Bronchus fibroblast of lung (primary cell): ENCODE measurements at places on chromosomes 2 and 18. TPM values are rescaled to one million over a fixed set of nuclear protein-coding genes. Genes with fewer than 3 reads are reported as not detected.

The KCNK3 gene
- not detected in 2 replicates for total RNA-seq

The TLX2 gene
- 0.15 and 0.34 TPM in 2 replicates for total RNA-seq

The KCNIP3 gene
- total RNA-seq, result 2.0 and 2.5 TPM in 2 replicates

The KIF1A gene
- total RNA-seq, result 0.17 TPM in 1 of 2 replicates, not detected in the other

The TMEM17 gene
- total RNA-seq, result 1.5 and 2.1 TPM in 2 replicates

The ALKAL2 gene
- not detected in 2 replicates for total RNA-seq

The KANSL3 gene
- total RNA-seq, result 20.2 and 20.7 TPM in 2 replicates

The SGPP2 gene
- total RNA-seq, result 0.17 TPM in 1 of 2 replicates, not detected in the other

The C2orf81 gene
- 2.4 and 3.7 TPM in 2 replicates for total RNA-seq

The POTEI gene
- not detected in 2 replicates for total RNA-seq

The CLK1 gene
- total RNA-seq, result 22.5 and 24.5 TPM in 2 replicates

The GNLY gene
- not detected in 2 replicates for total RNA-seq

The TACR1 gene
- not detected in 2 replicates for total RNA-seq

The IDH1 gene
- total RNA-seq, result 162 and 184 TPM in 2 replicates

The ATP8B1 gene
- 18.1 and 22.7 TPM in 2 replicates for total RNA-seq

The RIT2 gene
- not detected in 2 replicates for total RNA-seq

The ARHGAP25 gene
- total RNA-seq, result 0.30 and 0.34 TPM in 2 replicates

The CFAP65 gene
- not detected in 2 replicates for total RNA-seq

The INPP1 gene
- total RNA-seq, result 9.1 and 9.8 TPM in 2 replicates

The EDAR gene
- total RNA-seq, result not detected in 2 replicates

The TAF4B gene
- 2.4 and 2.9 TPM in 2 replicates for total RNA-seq

The SPC25 gene
- 12.9 and 14.8 TPM in 2 replicates for total RNA-seq

The CTLA4 gene
- not detected in 2 replicates for total RNA-seq

The SOX11 gene
- 7.1 and 7.4 TPM in 2 replicates for total RNA-seq

The NTSR2 gene
- not detected in 2 replicates for total RNA-seq

The KIF5C gene
- total RNA-seq, result 0.45 and 0.50 TPM in 2 replicates

The KRTCAP3 gene
- total RNA-seq, result 0.15 TPM in 1 of 2 replicates, not detected in the other

The EFHD1 gene
- total RNA-seq, result 0.45 TPM in 1 of 2 replicates, not detected in the other

The ABCG8 gene
- not detected in 2 replicates for total RNA-seq

The ZBTB14 gene
- 6.9 and 7.7 TPM in 2 replicates for total RNA-seq

The ANKRD29 gene
- total RNA-seq, result 0.67 and 0.89 TPM in 2 replicates

The ANKRD62 gene
- total RNA-seq, result not detected in 2 replicates

The FAP gene
- total RNA-seq, result 33.3 and 40.7 TPM in 2 replicates

The CROCC2 gene
- not detected in 2 replicates for total RNA-seq

The ITPRIPL1 gene
- total RNA-seq, result 3.7 and 4.2 TPM in 2 replicates

The ACMSD gene
- not detected in 2 replicates for total RNA-seq

The TMEM247 gene
- total RNA-seq, result not detected in 2 replicates

The ANKRD30BL gene
- not detected in 2 replicates for total RNA-seq

The CXCR4 gene
- total RNA-seq, result not detected in 2 replicates

The DSEL gene
- 18.0 and 21.5 TPM in 2 replicates for total RNA-seq
